Muscle of leg (tissue), 16 donors: ENCODE measurements at places on chromosomes 13 and 19. TPM values are rescaled to one million over a fixed set of nuclear protein-coding genes. Genes with fewer than 3 reads are reported as not detected.

The PRMT1 gene
- polyA plus RNA-seq = 186 TPM

The KIR2DL4 gene
- not detected for polyA plus RNA-seq

The CEACAM5 gene
- 0.48 TPM for polyA plus RNA-seq

The HNRNPA1L2 gene
- polyA plus RNA-seq = 11.1 TPM

The C3 gene
- polyA plus RNA-seq = 11.1 TPM

DNA sequence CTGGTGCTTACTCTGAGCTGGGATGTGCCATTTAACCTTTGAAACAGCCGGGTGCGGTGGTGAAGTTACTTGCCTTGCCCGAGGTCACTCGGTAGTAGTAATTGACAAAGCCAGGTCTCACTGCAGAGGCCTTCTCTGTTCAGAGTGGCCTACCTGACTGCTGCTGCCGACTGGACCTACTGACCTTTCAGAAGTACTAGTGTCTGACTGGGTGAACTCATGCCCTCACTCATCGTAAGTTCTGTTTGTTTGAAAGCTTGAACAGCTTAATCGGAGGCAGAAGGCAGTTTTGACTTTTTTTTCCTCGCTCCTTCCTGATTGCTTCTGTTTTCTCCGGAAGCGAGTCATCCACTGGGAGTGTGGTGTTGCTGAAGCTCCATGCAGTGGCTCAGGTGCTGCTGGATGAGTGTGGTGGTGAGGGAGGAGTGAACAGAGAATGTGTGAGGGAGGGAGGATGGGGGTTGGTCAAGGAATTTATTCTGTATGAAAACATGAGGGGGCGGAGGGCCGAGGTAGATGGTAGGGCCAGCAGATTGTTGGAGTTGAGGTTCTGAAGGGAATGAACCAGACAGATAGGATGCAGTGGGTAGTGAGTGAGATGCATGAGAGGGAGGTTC is 2.7 kb downstream of the SPINT2 start:
- DNase-seq = no peak

DNA sequence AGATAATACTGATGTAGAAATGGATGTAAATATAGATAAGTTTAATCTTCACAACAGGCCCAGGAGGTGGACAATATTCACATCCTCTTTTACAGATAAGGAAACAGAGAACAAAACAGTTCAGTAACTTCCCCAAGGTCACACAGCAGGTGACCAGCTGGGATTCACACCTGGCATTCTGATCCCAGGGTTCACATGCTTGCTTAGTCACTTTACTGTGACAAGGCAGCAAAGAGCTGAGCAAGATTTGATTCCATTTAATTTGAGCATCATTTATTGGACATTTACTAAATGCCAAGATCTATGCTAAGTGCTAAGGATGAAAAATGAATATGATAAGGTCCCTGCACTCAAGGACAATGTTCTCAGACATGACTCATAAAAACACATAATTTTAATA is 94.1 kb upstream of the STARD13 start:
- no peak for DNase-seq

GRCh38 chr19:40954573-40954972 is 36.5 kb upstream of the CYP2B6 start:
- no peak for DNase-seq

- DNase-seq = peak; percentile 65
These were observed 54.5 kb downstream of the TSSK6 start for GRCh38 chr19:19460761-19461265.

GRCh38 chr19:28437390-28438346 is 775.3 kb downstream of the UQCRFS1 start:
- no peak for DNase-seq

DNA sequence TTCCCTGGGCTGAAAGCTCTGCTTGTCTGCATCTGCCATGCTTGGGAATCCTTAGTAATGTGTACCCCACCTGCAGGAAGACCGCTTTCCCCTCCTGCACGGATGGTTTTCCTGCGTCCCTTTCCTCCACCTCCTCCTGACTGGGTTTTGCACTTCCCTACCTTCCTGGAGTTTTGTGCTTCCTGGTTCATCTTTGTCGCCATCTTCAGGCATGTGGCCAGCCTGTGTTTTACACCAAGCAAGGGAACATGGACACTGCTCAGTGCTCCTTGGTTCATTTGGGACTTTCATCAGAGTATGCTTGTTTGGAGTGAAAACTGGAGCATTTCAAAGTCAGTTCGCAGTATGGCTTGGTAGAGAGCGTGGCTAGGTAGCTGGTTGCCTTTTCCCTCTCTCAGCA is 30.7 kb downstream of the ERICH6B start:
- DNase-seq = no peak

DNA sequence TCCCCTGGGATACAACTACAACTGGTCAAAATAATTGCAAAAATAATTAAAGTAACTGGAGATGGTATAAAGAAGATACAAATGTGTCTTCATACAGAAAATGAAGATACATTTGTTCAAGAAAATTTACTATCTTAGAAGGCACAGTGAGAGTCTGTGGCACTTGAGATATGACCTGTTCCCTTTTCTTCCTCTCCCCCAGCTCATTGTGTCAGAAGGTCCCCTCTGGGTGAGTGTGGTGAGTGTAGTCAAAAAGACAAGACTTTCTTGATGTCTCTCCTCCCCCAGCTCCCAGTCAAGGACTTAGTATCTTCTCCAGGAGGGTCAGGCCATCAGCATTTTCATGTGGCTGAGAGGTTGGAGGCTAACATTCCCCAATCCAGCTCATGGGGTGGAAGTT is 51.7 kb downstream of the EDNRB start:
- DNase-seq = no peak

- peak; percentile 89 for DNase-seq
These were observed 107.1 kb downstream of the UBL3 start for GRCh38 chr13:29743201-29743786.

GRCh38 chr13:79228972-79229371 is 177.1 kb downstream of the RBM26 start:
- DNase-seq = no peak

DNA sequence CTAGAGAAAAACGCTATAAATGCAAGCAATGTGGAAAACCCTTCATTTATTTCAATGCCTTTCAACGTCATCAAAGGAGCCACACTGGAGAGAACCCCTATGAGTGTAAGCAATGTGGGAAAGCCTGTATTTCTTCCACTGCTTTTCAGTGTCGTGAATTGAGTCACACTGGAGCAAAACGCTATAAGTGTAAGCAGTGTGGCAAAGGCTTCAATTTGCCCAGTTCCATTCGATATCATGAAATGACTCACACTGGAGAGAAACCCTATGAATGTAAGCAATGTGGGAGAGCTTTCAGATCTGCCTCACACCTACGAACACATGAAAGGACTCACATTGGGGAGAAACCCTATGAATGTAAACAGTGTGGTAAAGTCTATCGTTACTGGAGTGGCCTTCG is 27.4 kb downstream of the ZNF20 start:
- DNase-seq = no peak
